Stimulated activated CD4-positive, alpha-beta T cell treated with anti-CD3 and anti-CD28 coated beads, Interleukin-12 subunit alpha, Interleukin-12 subunit beta, amount 100 ng/mL, for 24 hours (primary cell): ENCODE measurements at places on chromosomes 5 and 9.

DNA sequence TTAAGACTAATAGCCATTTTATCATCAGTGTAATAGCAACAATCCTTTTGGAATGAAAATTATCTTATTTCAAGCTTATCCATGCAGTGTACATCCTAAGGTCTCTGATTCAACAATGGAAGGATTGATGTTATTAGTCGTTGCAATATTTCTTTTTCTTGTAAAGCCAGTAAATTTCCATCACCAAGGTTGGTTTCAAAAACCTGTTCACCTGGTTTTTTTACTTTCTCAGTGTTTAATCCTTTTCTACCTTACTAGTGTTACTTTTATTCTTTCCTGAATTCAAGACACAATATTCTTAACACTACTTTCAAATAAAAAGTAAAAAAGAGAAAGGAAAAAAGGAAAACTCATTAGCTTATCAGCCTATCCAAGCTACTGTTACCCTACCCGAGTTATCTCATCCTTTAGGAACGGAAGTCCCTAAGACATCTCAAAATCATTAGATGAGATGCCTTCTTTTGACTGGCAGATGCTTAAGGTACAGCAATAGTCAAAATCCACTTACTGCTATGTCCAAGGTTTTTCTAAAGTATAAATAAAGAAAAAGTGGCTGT is 5.4 kb downstream of the ZFR start:
- no peak for DNase-seq

DNA sequence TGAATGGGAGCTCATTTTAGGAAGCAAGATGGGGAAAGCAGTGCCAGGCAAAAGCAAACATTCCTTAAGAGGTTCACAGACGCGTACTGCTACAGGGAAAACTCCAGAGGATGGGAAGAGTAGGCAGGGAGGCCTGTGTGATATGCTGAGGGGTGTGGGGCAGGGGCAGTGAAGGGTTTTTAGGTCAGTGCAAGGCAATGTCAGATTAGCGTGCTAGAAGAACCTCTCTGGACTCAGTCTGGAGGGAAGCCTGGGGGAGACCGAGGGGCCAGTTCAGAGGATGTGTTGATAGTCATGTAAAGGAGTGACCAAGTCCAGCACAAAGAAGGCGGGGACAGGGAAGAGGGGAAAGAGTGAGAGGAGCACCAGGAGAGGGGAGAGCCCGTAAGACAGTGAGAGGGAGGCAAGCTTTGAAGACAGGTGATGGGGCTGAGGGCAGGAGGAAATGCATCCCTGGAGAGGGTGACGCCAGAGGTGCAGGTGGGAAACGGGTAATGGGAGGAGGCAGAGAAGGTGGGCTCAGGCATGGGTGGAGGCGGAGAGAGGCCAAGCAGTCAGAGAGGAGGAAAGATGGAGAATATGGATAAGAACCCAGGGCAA is 134.5 kb downstream of the MTX3 start:
- no peak for DNase-seq

DNA sequence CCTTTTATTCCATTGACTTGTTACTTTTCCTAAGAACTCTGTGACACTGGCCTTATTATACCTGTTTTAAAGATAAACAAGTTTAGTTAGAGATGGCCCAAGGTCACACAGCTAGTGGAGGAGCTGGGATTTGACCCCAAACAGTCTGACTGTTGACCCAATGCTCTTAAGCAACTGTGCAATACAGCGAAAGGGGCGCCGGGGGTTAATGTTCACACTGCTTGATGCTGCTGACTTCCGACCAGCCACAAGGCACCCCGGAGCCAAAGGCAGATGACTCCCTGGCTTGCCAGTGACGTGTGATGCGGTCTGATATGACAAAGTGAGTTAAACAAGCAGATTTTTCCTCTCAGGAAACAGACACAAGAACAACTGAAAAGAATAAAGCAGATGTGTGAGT is 23.9 kb downstream of the PIK3R1 start:
- peak; percentile 63 for DNase-seq

DNA sequence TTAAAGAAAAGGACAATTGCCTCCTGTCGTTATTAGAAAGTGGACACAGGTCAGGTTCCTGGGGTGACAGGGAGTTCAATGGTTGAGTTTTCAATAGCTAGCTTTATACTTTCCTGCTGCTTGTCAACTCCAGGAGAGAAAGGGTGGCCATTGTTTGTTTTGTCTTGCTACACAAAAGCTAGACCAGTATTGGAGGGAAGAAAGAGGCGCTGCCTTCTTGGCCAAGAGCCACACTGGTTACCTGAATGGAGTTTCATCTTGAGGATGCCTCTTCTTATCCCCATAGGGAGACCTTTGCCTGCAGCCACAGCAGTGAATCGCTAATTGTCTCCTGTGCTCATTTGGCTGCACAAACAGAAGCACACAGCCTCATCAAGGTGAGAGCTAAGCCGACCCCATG is 279.4 kb upstream of the GRIA1 start:
- no peak for DNase-seq

- DNase-seq, result no peak
Measured at GRCh38 chr5:139747583-139748504, 47.8 kb upstream of the PSD2 start.

DNA sequence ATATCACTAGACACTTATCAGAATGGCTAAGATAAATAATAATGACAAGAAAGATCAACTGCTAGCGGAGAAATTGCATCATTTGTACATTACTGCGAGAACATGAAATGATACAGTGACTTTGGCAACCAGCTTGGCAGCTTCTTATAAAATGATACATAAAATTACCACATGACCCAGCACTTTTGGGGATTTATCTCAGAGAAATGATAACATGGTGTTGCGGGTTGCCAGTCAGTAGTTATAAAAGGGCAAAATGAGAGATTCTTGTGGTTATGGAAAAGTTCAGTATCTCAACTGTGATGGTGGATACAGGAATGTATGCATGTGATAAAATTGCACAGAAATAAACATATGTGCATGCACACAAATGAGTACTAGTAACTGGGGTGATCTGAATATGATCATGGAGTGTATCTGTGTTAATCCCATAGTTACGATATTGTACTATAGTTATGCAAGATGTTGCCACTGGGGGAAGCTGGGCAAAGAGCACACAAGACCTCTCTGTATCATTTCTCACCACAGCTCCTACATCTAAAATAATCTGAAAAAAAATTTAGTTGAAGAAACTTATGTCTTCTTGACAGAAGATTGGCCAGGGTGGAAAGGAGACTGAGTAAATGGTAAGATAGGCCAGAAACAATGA is 128.9 kb downstream of the NXNL2 start:
- no peak for DNase-seq

DNA sequence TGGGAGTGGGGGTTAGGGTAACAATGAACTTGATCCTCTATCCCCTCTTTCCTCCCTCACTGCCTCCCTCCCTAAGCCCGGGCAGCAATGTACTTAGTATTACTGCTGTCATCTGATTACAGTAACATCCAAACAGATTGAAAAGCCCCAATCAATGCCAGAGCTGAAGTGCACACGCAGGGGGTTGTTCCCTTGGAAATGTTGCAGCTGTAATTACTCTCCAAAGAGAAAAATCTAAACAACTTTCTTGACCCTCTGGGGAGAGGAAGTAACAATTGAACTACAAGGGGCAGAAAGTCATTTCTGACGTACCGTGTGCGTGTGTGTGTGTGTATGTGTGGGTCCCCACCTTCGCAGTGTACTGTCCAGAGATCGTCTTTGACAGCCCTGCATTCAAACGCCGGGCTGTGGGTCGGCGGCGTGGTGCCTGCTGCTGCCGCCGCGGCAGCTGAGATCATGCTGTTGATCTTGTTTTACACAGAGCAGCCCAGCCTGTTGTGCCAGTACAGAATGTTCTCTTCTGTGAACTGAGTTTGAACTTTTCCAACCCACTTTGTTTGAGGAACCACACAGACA is 66.0 kb upstream of the KLF9 start:
- DNase-seq, result no peak

- DNase-seq, result peak; percentile 10
Measured at GRCh38 chr5:60843936-60844905, at the start of gene ELOVL7. TSS of gene ELOVL7 (minus strand) at chr5:60844269. CDS start at chr5:60787397, 56,872 bp downstream.

GRCh38 chr9:72322678-72323077 is 42.3 kb downstream of the ZFAND5 start:
- DNase-seq, result no peak

GRCh38 chr5:147055089-147055826 is 176.7 kb upstream of the PPP2R2B start:
- DNase-seq, result no peak

- no peak for DNase-seq
Measured at GRCh38 chr9:69326261-69326660, 1.2 kb downstream of the ENTREP1 start.

- no peak for DNase-seq
Measured at GRCh38 chr9:104794070-104794469, 30.1 kb downstream of the NIPSNAP3B start.

GRCh38 chr9:98861781-98862504 is 54.5 kb downstream of the GALNT12 start:
- no peak for DNase-seq

DNA sequence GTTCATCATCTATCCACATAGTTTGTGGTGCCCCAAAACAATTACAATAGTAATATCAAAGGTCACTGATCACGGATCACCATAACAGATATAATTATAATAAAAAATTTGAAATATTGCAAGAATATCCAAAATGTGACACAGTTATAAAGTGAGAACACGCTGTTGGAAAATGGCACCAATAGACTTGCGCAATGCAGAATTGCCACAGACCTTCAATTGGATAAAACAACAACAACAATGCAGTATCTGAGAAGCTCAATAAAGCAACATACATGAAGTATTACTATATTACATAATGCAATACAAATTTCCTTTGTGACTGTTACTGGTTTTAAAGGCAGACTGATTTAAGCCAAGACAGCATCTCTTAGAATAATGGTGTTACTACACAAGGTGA is 44.7 kb upstream of the PRRC1 start:
- DNase-seq, result no peak

DNA sequence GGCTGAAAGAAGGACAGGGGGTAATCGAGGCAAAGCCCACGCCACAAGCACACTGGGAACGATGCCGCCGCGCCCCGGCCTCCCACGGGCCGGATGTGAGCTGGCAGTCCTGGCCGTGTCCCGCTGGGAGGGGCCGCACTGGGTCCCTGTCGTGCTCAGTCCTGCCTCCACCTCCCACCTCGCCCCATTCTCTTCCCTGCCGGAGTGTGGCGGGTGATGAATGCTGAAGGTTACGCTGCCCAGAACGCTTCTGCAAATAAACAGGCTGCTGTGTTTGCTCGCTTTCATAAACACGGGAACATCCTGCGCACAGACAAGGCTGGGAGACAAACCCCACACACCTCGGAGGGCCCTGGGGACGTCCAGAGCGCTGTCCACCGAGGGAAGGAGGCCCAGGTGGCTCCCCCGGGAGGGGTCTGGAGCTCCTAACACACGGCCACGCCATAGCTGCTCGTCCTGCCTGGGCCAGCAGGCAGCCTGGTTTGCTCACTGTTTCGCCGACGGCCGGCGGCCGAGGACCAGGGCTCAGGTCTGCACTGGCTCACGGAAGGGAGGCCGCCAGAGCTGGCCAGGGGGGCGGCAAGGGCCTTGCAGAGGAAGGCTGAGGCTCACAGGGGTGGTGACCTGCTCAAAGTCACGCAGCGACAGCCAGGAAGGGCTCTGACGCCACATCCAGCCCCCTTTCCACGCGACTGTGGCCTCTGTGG is 2.3 kb downstream of the DNLZ start:
- no peak for DNase-seq

GRCh38 chr5:55459572-55459971 is 75.2 kb downstream of the PLPP1 start:
- DNase-seq, result no peak

- DNase-seq, result no peak
Measured at GRCh38 chr5:150206779-150207115, 16.9 kb downstream of the SLC6A7 start.
